Ureter (tissue), 1 donor: ENCODE measurements at places on chromosomes 7 and 10. TPM values are rescaled to one million over a fixed set of nuclear protein-coding genes. Genes with fewer than 3 reads are reported as not detected.

The LRRD1 gene
- not detected for total RNA-seq

The LMBR1 gene
- total RNA-seq = 89.5 TPM

The KCNMA1 gene
- total RNA-seq = 87.9 TPM

The GFRA1 gene
- 4.1 TPM for total RNA-seq

The SYT15 gene
- 10.4 TPM for total RNA-seq

The CYP26C1 gene
- total RNA-seq = 0.10 TPM

The CFAP70 gene
- 6.3 TPM for total RNA-seq

The METTL27 gene
- 14.4 TPM for total RNA-seq

The HYAL4 gene
- 0.23 TPM for total RNA-seq

The KAZALD1 gene
- 3.4 TPM for total RNA-seq

The ACTR3C gene
- total RNA-seq = 18.2 TPM

The AKR1C4 gene
- not detected for total RNA-seq

The OR6B1 gene
- total RNA-seq = not detected

The VPS26A gene
- 54.6 TPM for total RNA-seq

The OR2A5 gene
- total RNA-seq = not detected
